ENCODE measurements at places on chromosomes 4 and X.

DNA sequence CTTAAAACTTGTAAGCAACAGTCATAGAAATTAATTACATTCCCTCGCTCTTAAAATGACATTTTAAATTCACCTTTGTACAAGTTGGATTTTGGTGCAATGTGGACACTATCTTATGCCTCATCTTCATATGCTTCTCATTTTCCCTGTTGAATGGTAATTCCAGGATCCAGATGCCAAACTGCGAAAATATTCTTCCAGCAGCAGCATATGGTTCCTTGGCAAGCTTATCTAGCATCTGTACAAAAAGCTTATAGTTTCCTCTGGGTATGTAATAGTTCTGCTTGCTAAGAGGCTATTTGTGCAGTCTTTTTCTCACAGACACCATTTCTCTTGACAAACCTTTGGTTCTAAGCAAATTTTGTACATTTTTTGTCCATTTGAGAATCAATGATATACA is 2079.7 kb upstream of the AGA start:
- no peak for DNase-seq

GRCh38 chrX:134622813-134623185 is 35.5 kb downstream of the PLAC1 start:
- DNase-seq, result no peak

DNA sequence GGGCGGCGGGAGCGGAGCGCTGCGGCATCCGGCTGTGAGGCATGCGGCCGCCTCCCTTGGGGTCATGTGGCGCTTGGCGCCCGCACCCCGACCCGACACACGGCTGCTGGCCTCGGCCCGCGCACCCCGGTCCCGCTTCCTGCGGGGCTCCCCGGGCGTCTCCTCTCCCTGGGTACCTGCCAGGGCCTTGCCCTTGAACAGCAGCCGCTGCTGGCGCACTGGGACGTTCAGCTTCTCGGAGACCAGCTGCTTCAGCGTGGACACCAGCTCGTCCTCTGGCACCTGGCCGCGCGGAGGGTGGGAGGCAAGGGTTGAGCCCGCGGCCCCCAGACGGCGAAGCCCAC is 391 bp downstream of the UBL4A start:
- no peak for DNase-seq

DNA sequence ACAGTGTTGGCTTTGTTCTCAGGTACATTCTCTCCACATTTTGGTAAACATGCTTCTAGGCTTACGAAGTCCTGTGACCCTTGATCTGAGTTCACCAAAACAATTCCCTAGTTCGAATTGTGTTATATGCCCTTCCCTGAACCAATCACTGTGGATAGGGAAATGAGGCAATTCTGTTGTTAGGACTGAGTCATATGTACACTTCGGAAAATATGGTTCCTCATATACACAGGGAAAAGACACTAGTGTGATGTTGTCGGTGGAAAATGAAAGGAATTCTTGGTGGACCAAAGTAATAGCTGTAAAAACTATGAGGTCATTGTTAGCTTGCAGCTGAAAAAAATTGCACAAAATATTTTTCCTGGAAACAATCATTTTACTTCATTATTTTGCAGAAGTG is 46.6 kb upstream of the MAGEC2 start:
- no peak for DNase-seq

DNA sequence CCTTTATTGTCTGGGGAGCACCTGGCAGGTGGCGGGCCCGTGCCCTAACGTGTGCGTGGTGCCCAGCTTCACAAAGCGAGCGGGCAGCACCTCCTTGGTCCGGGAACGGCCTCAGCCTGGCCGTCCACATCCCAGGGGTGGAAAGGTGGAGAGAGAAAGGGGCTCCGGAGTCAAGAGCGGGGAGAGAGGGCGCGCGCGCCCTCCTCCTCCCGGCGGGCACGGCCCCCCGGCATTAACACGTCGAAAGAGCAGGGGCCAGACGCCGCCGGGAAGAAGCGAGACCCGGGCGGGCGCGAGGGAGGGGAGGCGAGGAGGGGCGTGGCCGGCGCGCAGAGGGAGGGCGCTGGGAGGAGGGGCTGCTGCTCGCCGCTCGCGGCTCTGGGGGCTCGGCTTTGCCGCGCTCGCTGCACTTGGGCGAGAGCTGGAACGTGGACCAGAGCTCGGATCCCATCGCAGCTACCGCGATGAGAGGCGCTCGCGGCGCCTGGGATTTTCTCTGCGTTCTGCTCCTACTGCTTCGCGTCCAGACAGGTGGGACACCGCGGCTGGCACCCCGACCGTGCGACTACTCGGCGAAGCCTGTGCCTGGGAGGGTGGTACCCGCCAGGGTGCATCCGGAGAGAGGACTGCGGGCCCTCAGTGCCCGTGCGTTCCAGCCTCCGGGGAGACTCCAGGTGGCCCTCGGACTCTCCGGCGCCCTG is at the start of gene KIT:
Gene KIT (plus strand): TSS at position 407 of the 701 bp plus-strand sequence. CDS start 58 bp downstream, at position 465.
- DNase-seq, result peak; percentile 31

GRCh38 chr4:54855191-54855854 is 197.6 kb downstream of the KIT start:
- no peak for DNase-seq

GRCh38 chrX:31093639-31093975 is 21.8 kb upstream of the FTHL17 start:
- no peak for DNase-seq

GRCh38 chrX:53580742-53581504 is 105.6 kb downstream of the HUWE1 start:
- no peak for DNase-seq

- no peak for DNase-seq
These were observed 152.8 kb downstream of the ENPP6 start for GRCh38 chr4:184064877-184065276.

- no peak for DNase-seq
These were observed 19.7 kb downstream of the ZFX start for GRCh38 chrX:24169211-24169610.

GRCh38 chr4:88449290-88449689 is 7.6 kb upstream of the HERC5 start:
- no peak for DNase-seq

DNA sequence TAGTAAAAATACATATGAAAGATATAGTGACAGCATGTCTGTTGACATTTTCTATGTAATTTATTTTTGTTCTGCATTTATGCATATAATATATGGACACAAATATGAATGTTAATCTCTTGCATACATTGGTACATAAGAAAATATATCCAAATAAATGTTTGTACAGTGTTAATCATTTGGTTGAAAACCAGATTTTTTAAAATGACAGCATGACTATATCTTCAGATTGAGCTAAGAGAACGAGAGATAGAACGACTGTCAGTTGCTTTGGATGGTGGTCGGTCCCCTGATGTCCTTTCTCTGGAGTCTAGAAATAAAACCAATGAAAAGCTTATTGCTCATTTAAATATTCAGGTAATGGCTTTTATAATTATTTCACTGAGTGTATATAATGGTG is 15.3 kb downstream of the CEP135 start:
- no peak for DNase-seq

GRCh38 chrX:72313707-72314641 is 8.3 kb upstream of the CITED1 start:
- no peak for DNase-seq

DNA sequence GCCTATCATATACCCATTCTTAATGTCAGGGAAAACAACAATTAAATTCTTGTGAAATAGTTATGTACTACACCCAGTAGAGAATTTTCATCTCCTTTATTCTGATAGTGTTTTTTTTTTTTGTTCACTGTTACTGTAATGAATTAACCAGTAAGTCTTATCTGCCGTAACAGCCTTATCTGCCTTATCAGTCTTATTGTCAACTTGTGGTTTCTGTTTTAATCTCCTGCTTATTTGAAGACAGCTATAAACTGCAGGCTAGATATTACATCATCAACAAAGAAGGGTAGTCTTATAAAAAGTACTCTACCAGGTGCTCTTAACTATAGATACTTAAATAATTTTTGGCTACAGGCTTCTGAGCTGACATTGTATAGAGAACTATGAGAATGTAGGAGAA is 79.5 kb downstream of the MAGEB5 start:
- DNase-seq, result no peak
